Fibroblast of skin of abdomen (primary cell): ENCODE measurements at places on chromosomes 6 and 20.

DNA sequence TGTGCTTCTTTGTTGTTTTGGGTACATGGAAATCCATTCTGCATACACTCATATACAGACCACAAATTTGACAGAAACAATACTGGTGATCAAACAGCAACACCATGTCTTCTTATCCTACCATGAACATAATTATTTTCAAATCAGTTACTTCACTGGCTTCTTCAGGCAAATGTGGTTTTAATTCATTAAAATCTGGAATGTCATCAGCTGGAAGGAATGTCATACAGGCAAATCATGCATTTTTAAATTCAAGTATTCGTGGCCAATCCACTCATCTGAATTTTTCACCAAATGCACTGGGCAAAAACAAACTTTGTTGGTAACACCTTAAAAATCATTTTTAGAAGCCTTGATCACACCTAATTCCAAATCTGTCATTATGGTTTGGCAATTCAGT is 59.3 kb downstream of the KIF6 start:
- peak; percentile 66 for DNase-seq

GRCh38 chr6:3484946-3485345 is 28.1 kb upstream of the SLC22A23 start:
- no peak for DNase-seq

- no peak for DNase-seq
These were observed 119.9 kb upstream of the ZNF217 start for GRCh38 chr20:53713328-53714056.

DNA sequence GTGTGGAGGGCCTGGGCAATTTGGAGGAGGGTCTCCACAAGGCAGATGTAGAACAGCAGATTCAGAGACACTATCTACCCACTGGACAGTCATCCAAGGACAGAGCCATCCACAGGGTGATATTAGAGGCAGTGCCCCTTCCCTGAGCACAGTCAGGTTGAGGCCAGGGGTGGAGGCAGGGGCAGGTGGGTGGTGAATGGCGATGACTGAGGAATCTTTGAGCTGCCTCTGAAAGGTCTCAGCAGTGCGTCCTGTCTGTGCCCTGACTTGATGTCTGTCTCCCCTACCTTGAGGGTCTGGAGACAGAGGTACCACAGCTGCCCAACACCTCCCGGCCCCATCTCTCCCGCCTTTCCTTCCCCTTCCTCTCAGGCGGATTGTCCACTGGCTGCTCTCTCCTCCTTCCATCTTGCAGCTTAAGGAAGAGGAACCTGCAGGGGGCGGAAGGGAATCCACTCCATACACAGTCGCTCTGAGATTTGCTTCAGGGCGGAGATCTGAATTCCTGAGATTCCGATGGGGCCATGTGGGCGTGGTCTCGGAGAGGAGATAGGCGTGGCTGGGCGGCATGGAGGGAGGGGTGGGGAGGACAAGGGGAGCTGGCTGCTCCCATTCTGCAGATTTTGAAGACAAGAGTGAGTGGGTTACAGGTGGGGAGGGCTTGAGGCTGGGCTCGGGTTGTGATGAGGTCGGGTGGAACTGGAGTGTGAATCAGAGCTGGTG is 1.7 kb downstream of the MUCL3 start:
- DNase-seq = peak; percentile 86

- DNase-seq = no peak
These were observed 567 bp upstream of the CTCFL start for GRCh38 chr20:57525328-57526086.

GRCh38 chr6:132236744-132237143 is 164.5 kb downstream of the MOXD1 start:
- peak; percentile 39 for DNase-seq

DNA sequence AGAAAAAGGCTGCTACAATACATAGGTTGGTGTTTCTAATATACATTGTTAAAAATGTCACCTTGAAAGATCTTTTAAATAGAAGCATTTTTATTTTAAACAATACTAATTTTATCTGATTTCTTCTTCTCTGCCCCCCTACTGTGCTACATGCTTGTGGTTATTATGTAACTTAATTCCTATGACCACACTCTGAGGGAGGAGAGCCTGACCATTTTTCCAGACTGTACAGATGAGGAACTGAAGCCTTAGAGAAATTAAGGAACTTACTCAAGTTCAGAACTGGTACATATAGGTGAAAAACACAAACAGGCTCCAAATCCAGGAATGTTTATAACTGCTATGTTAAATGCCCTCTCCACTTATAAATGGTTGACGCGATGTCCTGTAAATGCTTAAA is 43.4 kb upstream of the ARHGAP18 start:
- peak; percentile 69 for DNase-seq
